ENCODE measurements at places on chromosomes 2 and 18.

DNA sequence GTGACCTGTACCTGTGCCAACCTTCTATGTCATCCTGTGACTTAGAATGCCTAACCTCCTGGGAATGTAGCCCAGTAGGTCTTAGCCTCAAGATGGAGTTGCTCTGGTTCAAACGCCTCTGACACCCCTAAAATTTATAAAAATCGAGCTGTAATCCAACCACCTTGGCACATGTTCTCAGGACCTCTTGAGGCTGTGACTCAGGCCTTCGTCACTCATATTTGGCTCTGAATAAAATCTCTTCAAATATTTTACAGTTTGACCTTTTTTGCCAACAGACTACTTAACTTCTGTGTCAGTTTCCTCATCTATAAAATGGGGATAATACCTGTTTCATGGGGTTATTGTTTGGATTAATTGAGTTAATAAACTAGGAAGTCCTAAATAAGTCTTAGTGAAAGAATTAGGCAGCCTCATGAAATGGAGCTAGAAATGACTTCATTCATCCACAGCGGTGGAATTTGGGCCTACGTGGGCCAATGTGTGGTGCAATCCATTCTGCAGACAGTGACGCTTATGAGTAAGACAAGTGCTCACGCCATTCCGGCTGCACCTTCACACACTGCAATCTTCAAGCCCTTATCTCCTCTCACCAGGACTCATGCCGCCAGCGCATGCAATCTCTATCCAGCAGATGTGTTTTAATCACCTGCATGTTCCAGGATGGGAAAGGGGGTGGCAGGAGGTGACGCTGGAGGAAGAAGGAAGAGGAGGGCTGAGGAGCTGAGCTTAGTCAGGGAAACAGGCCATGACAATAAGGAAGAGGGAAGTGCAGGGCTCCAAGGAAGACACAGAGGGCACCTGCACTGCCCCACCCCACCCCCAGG lies 2.0 kb upstream of the UBE2F start:
- peak; percentile 96 for DNase-seq

DNA sequence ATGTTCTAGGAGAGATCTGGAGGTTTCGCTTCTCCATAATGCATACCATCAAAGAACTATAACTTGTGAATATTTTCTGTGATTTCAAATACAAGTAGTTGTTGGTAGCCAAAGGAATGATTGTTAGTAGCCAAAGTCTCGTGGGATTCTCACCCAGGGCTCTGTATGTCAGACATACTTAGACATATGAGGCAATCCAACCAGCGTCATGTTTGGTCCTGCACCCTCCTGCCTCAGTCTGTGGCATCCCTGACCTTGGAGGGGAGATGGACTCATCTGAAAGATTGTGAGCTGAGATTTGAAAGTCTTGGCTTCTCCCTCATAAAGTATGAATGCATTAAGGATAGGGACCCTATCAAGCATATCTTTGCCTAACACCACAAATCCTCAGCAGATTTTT lies 81.2 kb downstream of the CTIF start:
- no peak for DNase-seq

DNA sequence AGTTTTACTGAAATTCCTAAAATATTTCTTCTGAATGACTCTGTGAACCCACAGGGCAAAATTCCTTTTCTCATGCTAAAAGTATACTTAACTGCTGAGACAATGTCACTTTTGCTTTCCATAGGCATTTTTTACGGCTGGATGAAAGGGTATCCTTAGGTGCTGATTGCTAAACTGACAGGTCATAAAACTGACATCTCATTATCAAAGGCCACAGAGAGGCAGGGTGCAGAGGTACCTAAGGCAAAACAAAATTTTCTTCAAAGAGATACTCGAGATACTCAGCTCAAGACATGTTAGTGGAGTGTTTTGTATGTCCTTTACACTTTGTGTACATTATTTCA lies 62.0 kb upstream of the WDR75 start:
- DNase-seq: peak; percentile 55

GRCh38 chr18:13232086-13232917 lies 13.7 kb downstream of the LDLRAD4 start:
- no peak for DNase-seq

- DNase-seq: no peak
Measured at GRCh38 chr2:55842046-55842445, 81.5 kb downstream of the EFEMP1 start.

GRCh38 chr2:17879137-17879912 lies 858 bp downstream of the KCNS3 start:
- peak; percentile 13 for DNase-seq

GRCh38 chr2:53407363-53408080 lies 360.1 kb upstream of the CHAC2 start:
- DNase-seq: no peak

DNA sequence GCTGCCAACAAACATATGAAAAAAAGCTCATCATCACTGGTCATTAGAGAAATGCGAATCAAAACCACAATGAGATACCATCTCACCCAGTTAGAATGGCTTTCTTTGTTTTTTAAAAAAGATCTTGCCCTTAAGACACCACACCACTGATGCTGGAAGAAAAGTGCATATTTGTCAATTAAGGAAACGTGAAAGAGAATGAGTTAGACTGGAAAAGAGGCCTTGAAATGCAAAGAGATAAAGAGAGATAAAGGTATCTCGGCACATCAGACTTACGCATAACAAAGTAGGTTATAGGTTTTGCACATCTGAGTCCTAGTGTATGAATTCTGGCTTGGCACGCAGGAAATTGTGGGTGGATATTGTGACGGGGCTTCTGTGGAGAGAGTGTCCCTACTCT lies 149.5 kb downstream of the MTX2 start:
- DNase-seq: no peak

- DNase-seq: no peak
Measured at GRCh38 chr2:120182019-120182560, 41.1 kb downstream of the TMEM185B start.

- DNase-seq: peak; percentile 40
Measured at GRCh38 chr2:28296904-28297303, 95.8 kb upstream of the FOSL2 start.

DNA sequence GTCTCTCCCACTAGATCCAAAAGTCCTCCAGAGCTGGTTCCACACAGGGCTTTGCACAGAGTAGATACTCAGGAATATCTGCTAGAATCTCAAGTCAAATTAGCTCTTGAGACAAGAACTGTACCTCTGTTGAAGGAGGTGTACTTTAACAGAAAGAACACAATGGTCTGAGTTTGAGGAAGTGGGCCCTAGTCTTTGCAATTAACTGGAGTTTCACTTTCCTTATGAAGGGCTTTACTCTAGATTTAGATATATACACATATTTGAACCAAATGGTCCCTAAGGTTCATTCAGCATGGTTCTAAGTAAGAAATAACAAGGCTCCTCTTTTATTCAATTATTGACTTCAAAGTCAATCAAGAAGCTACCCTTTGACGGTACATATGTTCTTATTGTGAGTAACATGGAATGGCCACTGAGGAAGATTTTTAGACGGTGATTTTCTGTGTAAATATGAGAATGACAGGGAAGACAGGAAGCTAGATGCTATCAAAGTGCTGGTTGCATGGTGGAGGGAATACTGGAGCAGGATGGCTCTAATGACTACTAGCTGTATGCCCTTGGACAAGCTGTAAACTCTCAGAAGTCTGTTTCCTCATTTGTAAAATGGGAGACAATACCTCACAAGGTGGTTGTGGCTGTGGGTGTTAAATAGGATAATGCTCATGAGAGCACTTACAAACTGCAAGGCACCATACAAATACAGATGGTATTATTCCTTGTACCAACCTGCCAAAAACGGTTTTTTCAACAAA lies 73.5 kb upstream of the SERTAD2 start:
- DNase-seq: no peak

GRCh38 chr2:160207804-160208654 lies 8.0 kb upstream of the ITGB6 start:
- peak; percentile 85 for DNase-seq
